ENCODE measurements at places on chromosomes 6 and 20.

DNA sequence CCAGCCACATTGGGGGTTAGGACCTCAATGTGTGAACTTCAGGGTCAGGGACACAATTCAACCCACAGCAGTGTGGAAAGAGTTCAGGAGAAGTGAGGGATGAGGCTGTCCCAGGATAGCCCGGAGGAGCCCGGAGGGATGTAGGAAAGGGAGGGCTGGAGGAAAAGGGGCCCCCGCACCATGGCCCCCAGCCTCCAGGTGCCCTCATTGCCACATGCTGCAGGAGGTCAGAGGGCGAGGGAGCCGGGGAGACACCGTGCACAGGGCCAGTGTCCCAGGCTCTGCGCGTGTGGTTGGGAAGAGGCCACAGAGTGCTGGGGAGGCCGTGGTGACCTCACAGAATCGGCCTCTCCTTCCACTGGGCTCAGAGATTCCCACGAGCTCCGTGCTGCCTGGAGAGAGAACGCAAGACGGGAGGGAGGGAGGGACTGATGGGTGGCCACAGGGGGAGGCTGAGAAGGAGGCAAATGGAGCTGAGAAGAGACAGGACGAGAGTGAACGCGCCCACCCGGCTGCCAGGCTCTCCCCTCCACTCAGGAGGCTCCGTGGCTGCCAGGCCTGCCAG, 215.1 kb downstream of the DLL1 start:
- DNase-seq, result no peak

GRCh38 chr20:36421641-36422040, 115.5 kb downstream of the DLGAP4 start:
- DNase-seq, result no peak

DNA sequence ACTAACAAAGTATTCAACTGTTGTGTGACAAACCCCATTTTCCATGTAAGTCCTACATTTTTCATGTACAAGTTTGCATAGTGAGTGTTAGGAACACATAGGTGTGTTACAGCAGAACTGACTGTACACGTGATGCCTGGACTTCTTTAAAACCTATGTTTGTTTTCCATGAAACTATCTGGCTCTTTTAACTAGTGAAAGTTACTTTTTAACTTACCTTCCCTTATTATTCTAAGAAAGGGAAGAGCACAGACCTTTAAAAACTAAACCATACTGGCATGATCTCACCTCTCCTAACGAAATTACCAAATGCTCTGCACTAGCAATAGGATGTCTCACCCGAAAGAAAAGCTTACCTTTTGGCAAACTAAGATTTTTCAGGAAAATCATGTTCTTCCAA, 87.8 kb downstream of the CENPW start:
- DNase-seq, result peak; percentile 6

DNA sequence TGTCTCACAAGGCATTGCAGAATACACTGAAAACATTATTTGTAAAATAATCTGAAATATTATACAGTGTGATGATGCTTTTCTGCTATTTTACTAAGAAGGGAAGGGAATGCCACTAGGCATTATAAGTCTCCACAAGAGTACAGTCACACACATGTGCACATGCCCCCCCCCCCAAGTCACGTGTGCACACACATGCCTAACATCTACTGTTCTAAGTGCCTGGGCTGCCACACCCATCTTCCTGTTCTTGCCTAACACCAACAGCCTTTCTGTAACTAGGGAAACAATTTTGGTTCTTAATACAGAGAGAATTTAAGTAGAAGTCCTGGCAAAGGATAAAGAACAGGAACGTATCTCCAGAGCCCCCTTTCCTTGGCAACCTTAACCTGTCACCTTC, 58.2 kb upstream of the BCLAF1 start:
- no peak for DNase-seq

DNA sequence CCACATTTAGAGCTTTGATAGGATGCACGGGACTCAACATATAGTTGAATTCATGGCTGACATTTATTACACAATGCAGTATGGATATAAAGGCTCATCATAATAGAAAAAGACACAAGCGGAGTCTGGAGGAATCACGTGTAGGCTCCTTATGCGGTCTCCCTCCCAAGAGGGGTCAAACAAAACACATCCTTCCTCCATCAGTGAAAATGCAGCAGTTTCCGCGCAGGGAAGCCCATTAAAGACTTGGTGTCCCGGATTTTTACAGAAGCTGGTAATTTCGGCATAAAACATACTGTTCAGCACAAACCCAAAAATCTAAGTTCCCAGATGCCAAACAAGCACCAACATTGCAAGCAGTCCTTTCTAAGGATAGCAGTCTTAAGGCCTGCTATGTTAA, 1.1 kb downstream of the USP45 start:
- DNase-seq, result no peak

DNA sequence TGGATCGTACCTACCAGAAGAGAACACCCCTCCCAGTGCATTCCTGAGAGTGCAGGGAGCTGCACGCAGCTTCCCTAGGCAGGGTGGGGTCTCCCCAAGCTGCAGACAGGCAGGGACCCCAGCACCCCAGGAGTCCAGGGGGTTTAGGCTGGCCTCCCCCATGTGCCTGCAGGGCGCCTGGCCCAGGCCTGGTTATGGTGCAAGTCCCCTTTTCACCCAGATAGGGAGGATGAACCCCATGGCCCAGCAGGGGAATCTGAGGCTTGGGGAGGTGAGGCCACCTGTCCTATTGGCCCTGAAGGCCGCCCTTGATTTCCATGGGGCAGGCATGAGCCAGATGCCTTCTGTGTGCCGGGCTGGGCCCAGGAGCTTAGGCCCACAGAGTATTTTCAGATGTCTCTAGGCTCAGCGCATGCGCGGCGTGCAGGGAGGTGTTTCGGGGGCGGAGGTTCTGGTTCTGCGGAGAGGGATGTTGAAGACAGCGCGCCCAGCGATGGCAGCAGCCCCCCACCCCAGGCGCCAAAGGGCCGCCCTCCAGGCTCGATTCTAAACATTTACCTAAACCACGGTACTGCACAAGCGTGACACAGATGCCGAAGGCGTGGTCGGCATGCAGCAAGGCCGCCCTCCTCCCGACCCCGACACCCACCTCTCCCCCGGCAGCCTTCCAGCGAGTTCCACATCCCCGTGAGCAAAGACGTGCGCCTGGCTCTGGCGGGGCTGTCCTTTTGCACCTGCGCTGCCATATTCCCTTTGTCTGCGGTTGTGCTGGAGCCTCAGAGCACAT, 29.4 kb downstream of the COL20A1 start:
- no peak for DNase-seq

DNA sequence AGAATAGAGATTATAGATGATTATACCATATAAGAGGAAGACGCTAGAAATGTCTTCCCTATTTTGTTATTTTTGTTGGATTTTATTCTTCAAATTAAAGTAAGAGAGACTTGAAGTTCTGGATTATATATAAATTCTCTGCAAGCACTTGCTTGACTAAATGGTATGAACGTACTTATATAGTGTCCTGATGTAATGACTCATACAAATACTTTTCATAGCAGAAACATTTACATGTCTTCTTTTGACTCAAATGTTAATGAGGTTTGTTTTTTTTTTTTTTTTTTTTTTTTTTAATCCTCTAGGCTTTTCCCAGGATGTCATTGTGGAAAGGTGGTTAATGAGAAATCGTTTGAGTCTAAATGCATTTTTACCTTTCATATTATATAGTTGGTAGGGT, 55.0 kb downstream of the PDE7B start:
- no peak for DNase-seq

DNA sequence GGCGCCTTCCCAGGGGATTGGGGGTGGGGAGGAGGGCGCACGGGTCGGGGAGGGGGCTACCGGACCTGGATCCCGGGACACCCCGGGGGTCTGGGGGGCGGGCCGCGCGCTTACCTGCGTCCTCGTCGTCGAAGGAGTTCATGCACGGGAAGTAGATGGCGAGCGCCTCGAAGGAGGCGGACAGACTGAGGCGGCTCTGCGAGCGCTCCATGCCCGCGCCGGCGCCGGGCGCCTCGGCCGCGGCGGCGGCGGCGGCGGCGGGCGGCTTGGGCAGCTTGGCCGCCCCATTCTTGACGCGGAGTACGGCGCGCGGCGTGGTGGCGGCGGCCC, 320 bp downstream of the RIMS4 start:
- DNase-seq, result no peak

DNA sequence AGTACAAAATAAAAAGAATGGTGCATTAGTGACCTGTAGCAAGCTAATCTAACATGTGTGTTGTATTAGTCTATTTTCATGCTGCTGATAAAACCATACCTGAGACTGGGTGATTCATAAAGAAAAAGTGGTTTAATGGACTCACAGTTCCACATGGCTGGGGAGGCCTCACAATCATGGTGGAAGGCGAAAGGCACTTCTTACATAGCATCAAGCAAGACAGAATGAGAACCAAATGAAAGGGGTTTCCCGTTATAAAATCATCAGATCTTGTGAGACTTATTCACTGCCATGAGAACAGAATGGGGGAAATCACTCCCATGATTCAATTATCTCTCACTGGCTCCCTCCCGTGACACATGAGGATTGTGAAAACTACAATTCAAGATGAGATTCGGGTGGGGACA, 45.4 kb upstream of the AIG1 start:
- no peak for DNase-seq

- DNase-seq, result peak; percentile 44
Measured at GRCh38 chr20:37615340-37616109, 78.3 kb upstream of the CTNNBL1 start.

- no peak for DNase-seq
Measured at GRCh38 chr20:41140226-41141133, 3.1 kb downstream of the PLCG1 start.

- DNase-seq, result no peak
Measured at GRCh38 chr6:168533414-168533813, 92.4 kb downstream of the SMOC2 start.

DNA sequence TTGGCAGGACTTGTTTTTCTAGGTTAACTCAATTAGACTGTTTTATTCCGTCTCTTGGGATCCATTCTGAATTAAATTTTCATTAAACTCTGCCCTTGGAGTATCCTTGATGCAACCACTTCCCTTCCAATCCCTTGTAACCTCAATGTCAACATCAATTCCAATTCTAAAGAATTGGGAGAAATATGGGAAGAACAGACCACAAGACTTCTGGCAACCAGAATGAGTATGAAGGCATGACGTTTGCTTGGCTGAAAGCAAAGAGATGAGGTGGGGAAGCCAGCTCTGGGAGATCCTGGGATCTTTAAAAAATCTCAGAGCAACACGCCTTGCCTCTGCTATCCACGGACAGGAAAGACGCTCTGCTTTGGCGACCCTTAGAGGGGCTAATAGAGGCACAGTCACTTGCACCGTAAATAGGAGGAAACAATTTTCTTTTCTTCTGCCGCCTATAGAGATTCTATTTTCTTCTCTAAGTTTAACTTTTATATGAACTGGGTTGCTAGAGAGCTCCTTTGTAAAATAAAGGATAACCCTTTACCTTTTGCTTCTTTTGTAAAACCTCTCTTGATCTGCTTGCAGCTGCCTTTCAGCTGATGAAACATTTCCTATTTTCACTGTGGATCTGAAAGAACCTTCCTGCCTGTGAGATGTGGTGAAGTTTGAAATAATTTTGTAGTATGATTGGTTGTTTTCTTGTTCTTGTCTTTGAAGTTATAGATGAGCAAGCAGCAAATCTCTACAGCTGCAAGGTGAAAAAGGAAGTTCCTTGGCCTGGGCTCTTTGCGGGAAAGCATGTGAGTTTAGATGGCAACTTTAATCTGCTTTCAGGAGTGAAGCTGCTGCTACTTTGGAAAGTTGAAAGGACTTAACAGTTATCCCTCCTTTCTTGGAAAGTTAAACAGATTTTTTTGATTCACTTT, at the start of gene ASIP:
ASIP (plus strand) TSS at position 731 of the 923 bp plus-strand sequence. CDS start 18,952 bp downstream, outside the sequence.
- no peak for DNase-seq

DNA sequence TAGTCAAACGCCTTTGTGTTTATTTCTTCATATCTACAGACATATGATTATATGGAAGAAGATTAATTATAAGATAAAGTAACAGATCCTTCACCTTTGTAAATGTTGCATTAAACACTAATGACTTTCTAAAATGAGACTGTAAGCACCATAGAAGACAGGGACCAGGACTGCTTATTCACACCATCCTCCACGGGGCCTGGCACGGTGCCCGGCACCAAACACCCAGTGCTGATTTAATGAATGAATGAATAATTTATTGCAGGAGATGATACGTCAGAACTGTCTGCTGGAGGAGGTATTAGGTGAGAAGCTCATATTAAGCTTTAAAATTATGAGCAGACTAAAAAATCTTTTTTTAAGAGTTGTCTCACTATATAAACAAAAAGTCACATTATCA, 88.3 kb downstream of the SLX4IP start:
- DNase-seq, result no peak

DNA sequence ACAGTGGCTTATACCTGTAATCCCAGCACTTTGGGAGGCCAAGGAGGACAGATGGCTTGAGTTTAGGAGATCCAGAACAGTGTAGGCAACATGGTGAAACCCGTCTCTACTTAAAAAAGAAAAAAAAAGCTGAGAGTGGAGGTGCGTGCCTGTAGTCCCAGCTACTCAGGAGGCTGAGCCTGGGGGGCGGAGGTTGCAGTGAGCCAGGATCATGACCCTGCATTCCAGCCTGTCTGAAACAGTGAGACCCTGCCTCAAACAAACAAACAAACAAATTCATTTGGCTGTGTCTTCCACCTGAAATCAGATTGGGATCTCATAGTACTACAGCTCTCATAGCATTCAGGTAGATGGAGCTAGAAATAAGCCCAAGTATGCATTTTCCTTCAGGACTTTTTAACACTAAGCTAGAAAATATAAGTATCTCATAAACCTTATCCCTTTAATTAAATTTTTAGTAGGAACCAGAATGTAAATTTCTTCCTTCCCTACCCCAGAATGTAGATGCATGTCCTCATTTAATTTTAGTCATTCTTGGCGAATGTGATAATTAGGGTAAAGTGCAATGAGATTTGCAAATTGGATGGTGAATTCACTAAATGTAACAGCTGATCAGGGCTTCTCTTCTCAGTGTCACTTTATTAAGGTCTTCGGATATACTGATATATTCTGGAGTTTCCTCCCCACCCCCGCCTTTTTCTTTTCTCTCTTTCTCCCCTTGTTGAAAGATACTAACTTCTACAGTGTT, 190.4 kb downstream of the CDKAL1 start:
- DNase-seq, result no peak

DNA sequence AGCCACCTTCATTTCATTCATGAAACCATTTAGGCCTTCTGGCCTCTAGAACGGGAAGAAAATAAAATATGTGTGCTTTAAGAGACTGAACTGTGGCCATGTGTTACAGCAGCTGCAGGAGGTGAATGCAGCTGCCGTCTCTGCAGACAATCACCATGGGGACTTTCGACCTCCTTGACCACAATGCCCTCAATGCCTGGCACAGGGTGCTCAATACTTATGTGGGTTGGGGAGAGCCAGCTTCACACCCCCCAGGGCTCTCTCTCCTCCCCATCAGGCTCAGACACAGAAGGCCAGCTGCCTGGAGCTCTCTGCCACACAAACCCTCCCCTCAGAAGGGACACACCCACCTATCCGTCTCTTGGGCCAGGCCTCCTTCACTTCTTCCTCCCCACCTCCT, 43.5 kb downstream of the ANKRD60 start:
- no peak for DNase-seq
